Posterior cingulate gyrus (tissue), 11 donors: ENCODE measurements at places on chromosomes 5 and 9.

GRCh38 chr5:59817536-59817935, 76.0 kb downstream of the PDE4D start:
- no peak for DNase-seq

GRCh38 chr5:151315998-151316597, 12.5 kb upstream of the SLC36A3 start:
- no peak for DNase-seq

- DNase-seq = no peak
Observed at GRCh38 chr5:108617467-108618435, 129.9 kb upstream of the FER start.

DNA sequence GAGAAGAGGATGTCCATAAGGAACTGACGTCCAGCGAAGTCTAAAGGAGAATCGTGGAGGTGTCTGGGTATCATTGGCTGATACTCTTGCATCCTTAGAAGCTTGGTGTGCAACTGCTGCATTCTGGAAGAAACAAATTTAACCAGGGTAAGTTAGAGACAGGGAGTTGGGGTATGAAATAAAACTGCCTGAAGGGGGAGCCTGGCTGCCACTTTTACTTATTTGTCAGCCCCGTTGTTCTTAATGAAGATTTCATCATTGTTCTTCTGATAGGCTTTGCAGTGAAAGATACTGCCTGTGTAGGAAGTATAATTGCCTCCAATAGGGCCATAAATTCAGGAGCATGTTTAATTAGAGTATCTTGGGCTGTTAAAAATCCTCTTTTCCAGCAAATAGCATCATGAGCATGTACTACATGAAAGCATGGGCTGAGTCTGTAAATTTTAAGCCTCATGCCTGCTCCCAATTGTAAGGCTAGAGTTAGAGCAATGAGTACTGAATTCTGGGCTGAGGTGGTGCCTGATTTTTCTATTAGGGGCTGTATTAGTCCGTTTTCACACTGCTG, 1264.5 kb upstream of the ACO1 start:
- DNase-seq = no peak

GRCh38 chr9:14313951-14314423, at the start of gene NFIB:
NFIB (minus strand) TSS chr9:14314141; CDS start chr9:14313511, 630 bp downstream.
- DNase-seq = peak; percentile 33

GRCh38 chr5:143219696-143220095, 183.8 kb downstream of the NR3C1 start:
- no peak for DNase-seq
